Thoracic aorta (tissue), 2 donors: ENCODE measurements at places on chromosomes 6 and 20. TPM values are rescaled to one million over a fixed set of nuclear protein-coding genes. Genes with fewer than 3 reads are reported as not detected.

Gene CD2AP
- total RNA-seq = 27.1 TPM

Gene BFSP1
- 3.0 TPM for total RNA-seq

Gene DNAH8
- 0.14 TPM for total RNA-seq

Gene PCK1
- total RNA-seq = 4.2 TPM

Gene CCM2L
- total RNA-seq = 6.4 TPM

Gene RHAG
- not detected for total RNA-seq

Gene RALGAPB
- total RNA-seq = 50.2 TPM

Gene SESN1
- total RNA-seq = 63.1 TPM

Gene MYBL2
- total RNA-seq = 0.81 TPM

Gene EFCAB8
- 2.9 TPM for total RNA-seq

Gene RNF144B
- 15.8 TPM for total RNA-seq

Gene LCA5
- 7.0 TPM for total RNA-seq

Gene ZMYND8
- total RNA-seq = 27.2 TPM

Gene PRPH2
- total RNA-seq = not detected

Gene SYNDIG1
- 5.4 TPM for total RNA-seq

Gene EDN3
- total RNA-seq = not detected

Gene AARS2
- 6.0 TPM for total RNA-seq

Gene RIPOR2
- 9.9 TPM for total RNA-seq

Gene BPIFB2
- total RNA-seq = not detected

Gene CDK19
- total RNA-seq = 14.3 TPM

Gene ARMH2
- total RNA-seq = not detected

Gene PBOV1
- total RNA-seq = not detected

Gene ZSCAN31
- 15.4 TPM for total RNA-seq

Gene GRM4
- not detected for total RNA-seq

Gene SRSF3
- 120 TPM for total RNA-seq

Gene MED20
- total RNA-seq = 5.6 TPM

Gene MMS22L
- 5.3 TPM for total RNA-seq

Gene RBM24
- 1.3 TPM for total RNA-seq

Gene AURKA
- not detected for total RNA-seq

Gene GPX5
- not detected for total RNA-seq

Gene RREB1
- total RNA-seq = 30.6 TPM
